ENCODE measurements at places on chromosomes 11 and 22. TPM values are rescaled to one million over a fixed set of nuclear protein-coding genes. Genes with fewer than 3 reads are reported as not detected.

The ACTN3 gene
- total RNA-seq: 0.22 TPM

The IGSF22 gene
- 5.0 TPM for total RNA-seq

The SCGB1D2 gene
- not detected for total RNA-seq

The PNPLA3 gene
- not detected for total RNA-seq

The APOL2 gene
- total RNA-seq: 21.8 TPM

The NXPE1 gene
- total RNA-seq: not detected

The WBP2NL gene
- total RNA-seq: 0.38 TPM

The TOB2 gene
- 26.7 TPM for total RNA-seq

The TSGA10IP gene
- total RNA-seq: not detected

The NXPE2 gene
- total RNA-seq: not detected

The SMTN gene
- total RNA-seq: 2.9 TPM

The TTC36 gene
- 0.30 TPM for total RNA-seq

The TNNI2 gene
- 0.50 TPM for total RNA-seq

The TRPC6 gene
- total RNA-seq: not detected

The DCHS1 gene
- total RNA-seq: 9.7 TPM

DNA sequence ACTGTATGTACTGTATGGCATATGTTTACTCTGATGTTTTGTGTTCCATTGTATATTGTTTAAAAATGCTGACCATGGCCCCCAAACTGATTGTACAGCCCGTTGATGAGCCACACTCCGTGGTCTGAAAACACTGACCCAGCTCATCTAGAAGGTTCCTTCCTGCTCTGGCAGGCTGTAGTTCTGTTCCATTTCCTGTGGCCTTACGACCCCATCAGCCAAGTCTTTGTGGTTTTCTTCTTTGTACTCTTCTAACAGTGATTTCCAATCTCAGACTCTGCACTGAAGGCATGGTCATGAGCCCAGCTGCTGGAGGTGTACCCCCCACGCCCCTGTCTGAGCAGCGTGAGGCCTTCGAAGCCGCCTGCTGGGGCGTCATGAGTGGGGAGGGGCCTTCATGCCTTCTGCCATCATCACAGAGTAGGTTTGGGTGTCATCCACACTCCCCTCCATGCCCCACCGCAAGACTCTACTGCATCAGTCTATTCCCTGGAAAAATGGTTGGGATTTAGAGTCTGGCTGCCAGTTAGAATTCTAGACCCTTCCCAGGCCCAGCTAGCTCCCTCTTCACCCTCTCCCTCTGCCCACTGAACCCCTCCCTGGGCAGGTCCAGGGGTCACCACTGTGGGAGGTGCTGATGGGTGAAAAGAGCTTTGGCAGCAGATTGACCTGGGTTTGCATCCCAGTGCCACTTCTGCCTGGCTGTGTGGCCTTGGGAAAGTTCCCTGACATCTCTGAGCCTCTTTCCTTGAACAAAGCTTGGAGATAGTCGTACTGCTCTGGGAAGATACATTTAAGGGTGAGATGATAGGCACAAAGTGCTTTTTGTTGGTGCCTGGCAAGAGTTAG is 11.3 kb upstream of the C11orf96 start:
- no peak for DNase-seq

DNA sequence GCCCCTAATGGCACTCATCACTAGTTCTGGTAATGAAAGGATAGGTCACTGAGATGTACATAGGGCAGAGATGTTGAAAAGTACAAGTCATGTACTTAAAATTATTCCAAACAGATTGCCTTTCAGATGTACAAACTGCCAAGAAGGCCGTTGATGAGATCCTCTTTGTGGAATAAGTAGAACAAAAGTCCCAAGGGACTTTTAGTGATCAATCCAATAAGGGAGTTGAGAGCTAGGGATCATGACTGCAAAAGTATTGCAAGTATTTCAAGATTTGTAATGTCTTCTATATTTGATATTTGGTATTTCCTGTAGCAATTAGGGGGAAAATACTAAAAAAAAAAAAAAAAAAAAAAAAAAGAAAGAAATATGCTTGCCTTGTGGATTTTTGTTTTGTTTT is 82.2 kb downstream of the ATG16L2 start:
- no peak for DNase-seq

DNA sequence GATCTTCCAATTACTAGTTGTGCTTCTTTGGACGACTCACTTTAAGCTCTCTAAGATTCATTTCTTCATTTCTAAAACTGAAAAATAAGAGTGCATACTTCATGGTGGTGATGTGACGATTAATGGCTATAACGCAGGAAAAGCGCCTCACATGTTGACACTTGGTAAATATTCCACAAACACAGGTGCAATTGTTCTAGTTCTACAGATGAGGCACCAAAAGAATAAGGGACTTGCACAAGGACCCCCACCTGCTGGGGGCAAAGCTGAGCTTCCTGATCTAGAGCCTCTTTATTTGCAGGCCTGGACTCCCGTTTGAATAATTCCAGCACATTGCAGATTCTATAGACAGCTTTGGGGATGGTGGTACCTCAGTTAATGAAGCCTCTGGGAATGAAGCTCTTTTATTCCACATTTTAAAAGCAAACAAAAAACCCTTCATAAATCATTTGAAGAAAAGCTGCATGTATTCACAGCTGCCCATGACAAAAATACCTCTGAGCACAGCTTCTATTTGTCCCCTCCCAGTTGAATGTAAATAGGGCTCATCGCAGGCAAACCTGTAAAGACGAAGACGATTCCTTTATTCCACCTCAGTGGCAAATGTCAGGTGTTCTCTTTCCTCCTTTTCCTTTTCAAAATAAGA is 14.9 kb upstream of the CADM1 start:
- no peak for DNase-seq

GRCh38 chr11:63986932-63987513 is 785 bp downstream of the OTUB1 start:
- no peak for DNase-seq

- DNase-seq: no peak
Observed at GRCh38 chr11:78876676-78877075, 302.0 kb upstream of the NARS2 start.

GRCh38 chr11:84022201-84022600 is 736.0 kb upstream of the CCDC90B start:
- no peak for DNase-seq

GRCh38 chr11:11752679-11753078 is 89.1 kb upstream of the USP47 start:
- no peak for DNase-seq

DNA sequence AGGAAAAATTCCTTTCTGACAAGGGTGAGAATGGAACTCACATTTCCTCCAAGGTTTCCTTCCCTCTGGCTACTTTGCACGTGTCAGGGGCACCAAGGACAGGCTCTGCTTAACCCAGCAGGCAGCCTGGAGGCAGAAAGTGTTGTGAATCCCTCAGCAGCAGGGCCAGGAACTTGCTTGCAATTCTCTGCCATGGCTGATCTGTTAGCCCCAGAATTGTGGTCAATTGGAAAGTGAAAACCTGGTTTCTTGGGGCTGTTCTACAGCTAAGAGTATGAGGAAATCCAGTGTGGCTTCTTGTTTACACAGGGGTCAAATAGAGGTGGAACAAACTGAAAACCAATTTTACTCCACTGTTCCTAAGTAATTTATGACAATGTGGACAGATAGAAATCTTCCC is 38.3 kb upstream of the CEP295 start:
- DNase-seq: no peak

DNA sequence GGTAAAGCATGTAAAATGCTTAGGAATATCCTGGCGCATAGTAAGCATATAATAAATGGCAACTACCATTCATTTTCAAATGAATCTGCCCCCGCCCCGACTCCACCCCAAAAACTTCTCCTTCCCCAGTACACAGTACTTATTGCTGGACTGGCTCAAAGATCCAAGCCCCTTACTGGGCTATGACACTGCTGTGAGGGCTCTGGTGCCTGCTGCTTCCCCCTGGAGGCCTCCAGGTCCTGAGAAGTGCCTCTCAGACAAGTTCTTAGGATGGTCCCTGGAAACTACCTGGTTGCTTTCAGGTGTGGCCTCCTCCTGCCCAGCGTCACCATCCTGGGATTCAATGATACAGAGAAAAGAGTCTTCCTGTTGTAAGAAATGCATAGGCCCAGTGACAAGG is 190.6 kb upstream of the NTM start:
- DNase-seq: no peak

GRCh38 chr11:78061088-78061920 is 2.4 kb upstream of the THRSP start:
- DNase-seq: no peak

DNA sequence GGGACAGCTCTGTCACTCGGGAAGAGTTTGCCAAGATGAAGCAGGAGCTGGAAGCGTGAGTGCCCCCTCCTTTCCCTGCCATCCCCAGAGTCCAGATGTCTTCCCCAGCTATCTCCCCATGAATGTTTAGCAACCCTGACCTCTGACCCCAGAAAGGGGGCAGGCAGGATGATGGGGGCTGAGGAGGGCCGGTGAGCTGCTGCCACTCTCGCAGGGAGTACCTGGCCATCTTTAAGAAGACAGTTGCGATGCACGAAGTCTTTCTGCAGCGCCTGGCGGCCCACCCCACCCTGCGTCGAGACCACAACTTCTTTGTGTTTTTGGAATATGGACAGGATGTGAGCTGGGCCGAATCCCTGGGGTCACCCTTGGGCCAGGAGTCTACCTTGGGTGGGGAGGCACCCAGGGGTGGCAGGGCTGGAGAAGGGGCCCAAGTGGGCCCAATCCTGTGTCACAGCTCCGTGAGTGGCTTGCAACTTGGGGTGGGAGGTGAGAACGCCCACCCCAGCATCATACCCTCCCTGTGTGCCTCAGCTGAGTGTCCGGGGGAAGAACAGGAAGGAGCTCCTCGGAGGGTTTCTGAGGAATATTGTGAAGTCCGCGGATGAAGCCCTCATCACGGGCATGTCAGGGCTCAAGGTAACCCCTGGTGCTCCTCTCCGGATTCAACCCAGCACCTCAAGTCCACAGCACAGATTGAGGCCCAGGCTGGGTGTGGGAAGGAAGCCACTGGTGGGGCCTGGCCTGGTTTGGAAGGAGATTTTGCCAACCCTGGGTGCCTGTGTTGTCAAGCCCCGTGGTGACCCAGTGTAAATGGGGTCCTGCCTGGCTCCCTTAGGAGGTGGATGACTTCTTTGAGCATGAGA is 7.5 kb downstream of the CFL1 start:
- DNase-seq: no peak

- DNase-seq: no peak
Observed at GRCh38 chr11:104653407-104653806, 244.9 kb downstream of the CASP12 start.

GRCh38 chr22:24803064-24803542 is 2.9 kb upstream of the SGSM1 start:
- peak; percentile 50 for DNase-seq

DNA sequence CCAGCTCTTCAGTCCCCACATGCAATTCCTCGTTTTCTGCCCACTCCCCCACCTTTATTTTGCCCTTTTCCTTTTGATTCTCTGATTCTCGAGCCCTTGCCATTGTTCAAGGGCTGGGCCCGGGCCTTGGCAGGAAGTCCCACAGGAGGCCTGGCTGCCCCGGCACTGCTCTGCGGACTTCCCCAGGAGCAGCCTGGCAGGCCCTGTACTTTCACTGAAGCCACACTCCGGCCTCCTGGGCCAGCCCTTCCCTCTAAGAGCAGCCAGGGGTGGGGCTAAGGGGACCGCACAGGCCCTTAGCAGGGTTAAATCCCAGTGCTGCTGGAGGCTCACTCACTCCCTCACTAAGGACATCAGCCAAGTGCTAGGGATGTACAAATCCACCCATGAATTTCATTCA is 4.1 kb downstream of the LRRC32 start:
- no peak for DNase-seq

- no peak for DNase-seq
Observed at GRCh38 chr22:48796310-48797015, 1031.2 kb downstream of the BRD1 start.

- no peak for DNase-seq
Observed at GRCh38 chr11:68373815-68374501, 61.6 kb downstream of the LRP5 start.

DNA sequence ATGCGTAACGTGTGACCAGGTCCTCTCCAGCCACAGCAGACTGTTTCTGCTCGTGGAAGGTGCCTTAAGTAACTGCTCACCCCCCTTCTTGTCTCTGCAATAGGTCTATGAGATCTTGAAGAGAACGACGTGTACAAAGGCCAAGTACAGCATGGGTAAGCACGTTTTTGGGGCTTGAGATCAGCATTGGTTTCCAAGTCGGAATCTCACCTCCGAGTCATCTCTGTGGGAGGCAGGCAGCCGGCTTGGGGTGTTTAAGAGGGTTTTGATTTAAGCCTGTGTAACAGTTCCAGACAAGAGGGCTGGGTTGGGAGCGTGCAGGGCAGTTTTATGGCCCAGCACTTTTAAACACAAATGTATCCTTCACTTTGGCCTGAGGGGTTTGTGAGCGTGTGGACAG is 30.1 kb downstream of the ANO1 start:
- no peak for DNase-seq

GRCh38 chr11:446891-447290 is 3.2 kb upstream of the PTDSS2 start:
- DNase-seq: no peak

- DNase-seq: no peak
Observed at GRCh38 chr11:2522631-2523255, 77.9 kb downstream of the KCNQ1 start.

DNA sequence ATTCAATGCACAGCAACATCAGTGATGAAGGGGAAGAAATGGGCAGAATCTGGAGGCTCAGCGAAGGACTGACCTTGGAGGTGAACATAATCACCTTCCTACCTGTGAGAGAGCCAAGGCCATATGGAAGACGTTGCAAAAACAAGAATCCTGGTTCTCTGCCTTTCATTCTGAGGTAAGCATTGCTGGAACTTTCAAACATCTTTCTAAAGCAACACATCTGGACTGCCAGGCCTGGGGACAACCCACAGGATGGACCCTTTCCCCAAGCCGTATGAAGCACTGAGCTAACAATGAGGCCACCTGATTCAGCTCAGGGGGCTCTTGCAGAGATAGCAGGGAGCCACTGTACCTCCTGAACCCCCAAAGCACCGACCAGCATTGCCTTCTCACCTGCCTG is 70.5 kb downstream of the ETS1 start:
- no peak for DNase-seq

DNA sequence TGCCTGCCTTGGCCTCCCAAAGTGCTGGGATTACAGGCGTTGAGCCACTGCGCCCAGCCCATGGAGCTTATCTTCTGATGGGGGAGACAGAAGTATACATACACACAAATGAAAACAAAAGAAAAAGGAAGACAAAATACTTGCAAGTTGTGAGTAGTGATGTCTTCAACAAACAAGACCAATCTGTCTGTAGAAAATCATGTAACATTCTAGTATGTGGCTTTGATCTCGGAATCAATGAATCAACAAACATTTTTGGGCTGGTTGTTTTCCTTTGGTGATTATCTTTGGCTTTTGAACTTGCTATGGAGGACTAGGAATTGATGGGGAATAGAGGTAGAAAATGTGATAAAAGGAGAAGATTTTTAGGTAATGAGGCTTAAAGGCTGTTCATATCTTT is 3.4 kb upstream of the CTNND1 start:
- DNase-seq: no peak

DNA sequence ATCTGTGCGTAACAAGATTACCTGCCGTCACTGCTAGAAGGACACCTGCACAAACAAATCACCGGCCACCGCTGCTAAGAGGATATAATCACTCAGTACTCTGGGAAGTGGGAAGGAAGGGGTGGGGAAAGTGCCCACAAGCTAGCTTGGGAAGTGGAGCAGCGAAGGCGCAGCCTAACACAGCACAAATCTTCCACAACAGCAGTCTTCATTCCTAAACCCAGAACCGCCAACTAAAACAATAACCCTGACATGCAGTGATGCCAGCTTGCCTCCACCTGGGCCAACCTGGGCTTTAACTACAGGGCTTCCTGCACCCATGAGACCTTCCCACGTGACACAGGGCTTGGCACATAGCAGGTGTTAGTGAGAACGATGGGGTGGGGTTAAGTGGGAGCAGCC is 5.1 kb downstream of the DGCR2 start:
- DNase-seq: no peak

Data from CD4-positive, alpha-beta T cell (primary cell).